Fibroblast of skin of scalp (primary cell): ENCODE measurements at places on chromosomes 3 and 15.

DNA sequence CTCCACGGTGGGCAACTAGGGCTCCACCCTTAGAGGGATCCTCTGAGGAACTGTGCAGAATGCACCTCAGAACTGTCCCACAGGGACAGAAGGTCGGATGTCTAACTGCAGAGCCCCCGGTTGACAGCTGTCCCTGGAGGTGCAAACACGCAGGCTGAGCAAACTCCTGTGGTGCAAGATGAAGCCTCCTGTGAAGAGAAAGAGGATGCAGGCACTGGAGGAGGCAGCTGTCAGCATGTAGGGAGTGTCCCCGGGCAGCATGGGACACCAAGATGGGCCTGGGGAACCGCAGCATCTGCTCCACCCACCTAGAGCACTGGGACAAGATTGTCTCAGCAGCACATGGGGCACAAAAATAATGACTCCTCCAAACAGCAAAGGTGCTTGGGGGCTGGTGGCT, 258.9 kb downstream of the ABHD5 start:
- no peak for DNase-seq

DNA sequence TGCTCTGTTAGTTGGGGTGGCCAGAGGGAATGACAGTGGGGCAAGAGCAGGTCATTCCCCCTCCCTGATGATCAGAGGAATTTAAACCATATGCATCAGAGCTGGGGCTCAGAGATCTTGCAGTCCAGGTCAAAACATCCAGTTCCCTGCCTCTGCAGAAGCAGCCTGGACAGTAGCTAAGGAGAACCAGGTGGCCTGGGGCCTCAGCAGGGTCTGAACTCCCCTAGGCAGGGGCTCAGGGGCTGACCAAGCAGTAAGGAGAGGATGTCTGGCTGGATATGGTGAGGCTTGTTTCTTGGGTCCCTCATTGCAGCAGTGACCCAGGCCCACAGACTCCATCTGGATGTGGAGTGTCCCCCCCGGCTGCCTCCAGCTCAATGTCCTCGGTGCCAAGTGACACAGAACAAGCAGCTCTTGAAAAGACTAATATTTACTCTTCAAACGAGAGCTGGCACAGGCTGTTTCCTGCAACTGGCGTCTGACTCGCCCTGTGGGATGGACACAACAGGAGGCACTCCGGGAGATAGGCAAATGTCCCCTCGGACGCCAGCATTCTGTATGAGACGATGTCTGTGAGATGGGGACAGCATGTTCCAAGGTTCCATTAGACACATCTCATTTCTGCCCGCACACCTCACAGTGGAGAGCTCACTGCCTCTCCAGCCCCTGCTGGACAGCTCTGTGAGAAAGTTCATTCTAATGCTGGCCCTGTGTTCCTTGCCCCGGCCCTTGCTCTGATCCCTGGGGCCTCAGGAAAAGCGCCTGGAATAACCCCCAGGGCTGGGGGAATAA, 37.1 kb downstream of the SEC22C start:
- DNase-seq, result no peak

DNA sequence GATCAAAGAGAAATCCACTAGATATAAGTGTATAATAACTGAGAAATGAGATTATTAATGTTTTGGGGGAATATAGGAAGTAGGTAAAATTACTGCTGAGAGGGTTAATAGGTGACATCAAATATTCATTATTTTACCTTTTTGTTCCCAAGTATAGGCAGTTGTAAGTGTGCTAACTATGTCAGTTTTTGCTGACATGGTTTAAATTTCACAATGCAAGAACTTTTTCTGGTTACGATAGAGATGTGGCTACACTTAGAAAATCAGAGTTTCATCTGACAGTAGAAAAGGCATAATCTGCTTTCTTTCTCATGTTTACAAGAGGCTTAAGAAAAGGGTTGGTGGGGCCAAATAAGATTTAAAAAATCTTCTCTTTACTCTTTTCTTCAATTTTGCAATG, 235.0 kb upstream of the DPPA4 start:
- no peak for DNase-seq

DNA sequence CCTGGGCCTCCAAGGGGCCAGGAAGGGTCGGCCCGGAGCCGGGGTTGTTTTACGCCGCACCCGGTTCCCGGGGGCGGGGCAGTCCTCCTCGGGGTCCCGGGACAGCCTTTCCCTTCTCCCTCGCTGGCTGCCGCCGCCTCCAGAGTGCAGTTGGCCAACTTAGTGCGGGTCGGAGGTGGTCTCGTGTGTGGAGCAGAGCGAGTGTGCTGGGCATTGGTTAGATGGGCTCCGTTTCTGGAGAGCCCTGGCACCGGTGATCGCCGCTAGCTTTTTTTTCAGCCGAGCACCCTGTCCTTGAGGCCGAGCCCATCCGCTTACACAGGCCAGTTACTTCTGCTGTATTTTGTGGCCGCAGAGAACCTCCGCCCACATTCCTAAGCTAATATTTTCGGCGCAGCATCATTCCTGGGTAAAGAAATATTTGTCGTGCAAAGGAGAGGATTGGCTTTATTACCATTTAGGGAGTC, 585 bp downstream of the KIF23 start:
- peak; percentile 97 for DNase-seq

- DNase-seq, result peak; percentile 29
These were observed 71.5 kb upstream of the FILIP1L start for GRCh38 chr3:100185847-100186246.

DNA sequence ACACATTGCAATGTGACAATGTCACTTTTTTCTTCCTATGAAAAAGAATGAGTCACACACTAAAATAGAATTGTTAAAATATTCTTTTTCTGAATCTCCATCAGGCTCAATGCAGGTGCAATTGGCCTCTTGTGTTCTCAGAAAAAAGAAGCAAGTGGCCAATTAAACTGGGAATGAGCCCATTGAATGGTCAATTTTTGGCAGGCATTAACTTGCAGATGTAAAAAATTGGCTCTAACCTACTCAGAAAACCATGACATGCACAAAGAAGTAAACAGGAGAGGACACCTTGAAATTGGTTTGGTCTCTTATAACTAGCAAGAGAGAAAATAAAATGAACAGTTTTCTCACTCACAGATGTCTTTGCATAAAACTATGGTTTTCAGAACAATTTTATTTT, 820.8 kb downstream of the TBL1XR1 start:
- no peak for DNase-seq

DNA sequence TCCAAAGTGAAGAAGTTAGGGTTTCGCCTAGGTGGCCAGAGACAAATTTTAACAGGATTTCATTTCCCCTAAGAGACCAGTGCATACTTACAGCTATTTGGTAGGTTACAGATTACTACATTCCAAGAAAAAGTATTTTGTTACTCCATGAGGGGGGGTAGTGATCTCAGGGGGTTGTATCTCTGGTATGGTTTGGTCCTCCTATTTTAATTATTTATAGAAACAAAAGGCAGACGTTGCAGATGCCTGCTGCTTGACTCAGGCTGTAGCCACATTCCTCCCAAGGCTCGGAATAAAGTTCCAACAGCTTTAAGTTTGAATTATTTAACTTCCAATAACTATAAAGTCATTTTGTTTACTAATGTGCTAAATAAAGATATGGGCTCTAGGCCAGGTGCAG, 1.3 kb upstream of the TRIM59 start:
- DNase-seq, result peak; percentile 97

DNA sequence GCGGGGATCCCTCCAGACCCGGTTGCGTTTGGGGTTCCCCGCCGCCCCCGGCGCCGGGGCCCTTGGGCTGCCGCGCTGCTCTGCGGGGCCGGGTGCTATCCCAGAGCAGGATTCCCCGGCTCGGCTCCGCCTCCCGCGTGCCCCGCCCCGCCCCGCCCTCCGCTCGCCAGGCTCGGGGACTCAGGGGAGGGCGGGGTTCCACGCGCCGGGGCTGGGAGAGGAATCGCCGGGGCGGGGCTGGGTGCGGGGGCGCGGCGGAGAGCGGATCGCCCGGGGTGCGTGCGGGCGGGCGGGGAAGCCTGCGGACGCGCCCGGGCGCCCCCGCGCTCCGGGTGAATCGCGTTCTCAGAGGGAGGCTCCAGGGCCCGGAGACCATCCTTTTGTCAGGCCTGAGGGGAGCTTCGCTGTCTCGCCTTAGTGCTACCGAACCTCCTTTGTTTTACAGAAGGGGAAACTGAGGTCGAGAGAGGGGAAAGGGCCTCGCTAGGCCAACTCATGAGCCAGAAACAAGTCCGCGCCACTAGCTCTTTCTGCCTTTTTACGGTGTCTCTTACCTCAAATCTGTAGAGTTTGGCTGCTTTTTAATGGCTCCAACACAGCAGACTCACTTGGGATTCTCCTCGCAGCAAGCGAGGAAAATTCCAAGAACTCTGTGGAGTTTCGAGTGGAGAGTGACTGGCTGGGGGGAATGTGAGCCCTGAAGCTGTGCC, at the start of gene TMEM158:
Gene TMEM158, minus strand, starts transcription at position 82 of the 710 bp plus-strand sequence. CDS start 260 bp downstream, outside the sequence.
- peak; percentile 78 for DNase-seq

DNA sequence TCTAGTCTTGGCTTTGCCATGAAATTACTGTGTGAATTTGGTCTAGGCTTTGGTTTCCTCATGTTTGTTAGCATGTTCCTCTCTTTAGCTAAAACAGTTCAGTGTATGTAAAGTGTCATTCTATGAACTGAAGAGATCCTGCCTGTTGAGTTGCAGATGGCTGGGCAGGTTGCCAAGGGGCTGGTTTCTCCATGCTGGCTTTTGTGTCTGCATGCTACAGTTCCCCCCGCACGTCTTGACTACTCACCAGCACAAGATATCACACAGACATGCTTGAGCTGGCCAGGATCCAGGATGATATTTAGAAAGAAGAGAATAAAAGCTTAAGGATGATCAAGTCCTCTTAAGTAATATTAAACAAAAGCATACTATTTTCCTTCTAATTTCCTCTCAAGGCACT, 90.2 kb downstream of the CERS3 start:
- DNase-seq, result peak; percentile 50

DNA sequence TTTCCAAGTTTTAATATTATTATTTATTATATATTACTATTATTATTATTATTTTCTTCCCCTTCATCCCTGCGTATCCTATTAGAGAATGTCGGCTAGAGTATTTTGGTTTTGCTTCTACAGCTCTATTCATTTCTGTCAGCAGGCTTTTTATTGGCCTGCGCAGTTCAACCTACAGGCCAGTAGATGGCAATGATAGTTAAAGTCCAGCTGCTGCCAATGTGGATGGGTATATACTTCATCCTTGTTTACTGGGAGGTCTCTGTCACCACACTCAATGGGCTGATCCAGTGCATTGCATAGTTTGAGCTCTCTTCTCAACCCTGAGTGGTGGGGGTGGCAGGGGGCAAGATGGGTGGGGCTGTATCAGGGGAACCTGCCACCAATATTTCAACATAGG, 799.8 kb downstream of the NSUN3 start:
- DNase-seq, result peak; percentile 18

GRCh38 chr3:162602619-162603018, 1106.0 kb downstream of the OTOL1 start:
- DNase-seq, result no peak

DNA sequence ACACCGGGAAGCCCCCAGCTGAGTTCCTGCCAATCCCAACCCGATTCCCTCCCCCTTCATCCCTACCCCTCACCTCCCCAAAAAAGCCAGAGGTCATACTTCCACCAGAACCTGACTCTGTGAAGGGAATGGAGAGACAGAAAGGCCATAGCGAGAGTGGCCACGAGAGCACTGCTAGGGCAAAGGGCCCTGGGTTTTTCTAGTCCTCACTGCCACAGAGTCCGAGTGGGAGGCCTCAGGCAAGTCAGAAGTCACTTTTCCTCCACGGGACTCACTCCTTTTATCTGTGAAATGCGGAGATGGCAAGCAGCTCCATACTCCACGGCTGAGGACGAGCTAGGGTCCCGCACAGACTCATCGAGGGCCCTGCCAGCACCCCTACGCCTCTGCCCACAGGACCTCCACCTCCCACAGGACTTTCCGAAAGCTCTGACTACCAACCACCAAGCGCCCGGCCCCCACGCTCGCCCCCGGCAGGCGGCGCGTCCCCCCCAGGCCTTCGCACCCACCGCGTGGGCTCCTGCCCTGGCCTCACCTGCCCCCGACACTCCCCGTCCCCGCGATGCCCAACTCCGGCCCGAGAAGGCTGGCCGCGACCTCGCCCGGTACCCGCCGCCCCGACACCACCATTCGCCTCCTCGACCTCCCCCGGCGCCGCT, 792 bp downstream of the ATP13A3 start:
- no peak for DNase-seq

DNA sequence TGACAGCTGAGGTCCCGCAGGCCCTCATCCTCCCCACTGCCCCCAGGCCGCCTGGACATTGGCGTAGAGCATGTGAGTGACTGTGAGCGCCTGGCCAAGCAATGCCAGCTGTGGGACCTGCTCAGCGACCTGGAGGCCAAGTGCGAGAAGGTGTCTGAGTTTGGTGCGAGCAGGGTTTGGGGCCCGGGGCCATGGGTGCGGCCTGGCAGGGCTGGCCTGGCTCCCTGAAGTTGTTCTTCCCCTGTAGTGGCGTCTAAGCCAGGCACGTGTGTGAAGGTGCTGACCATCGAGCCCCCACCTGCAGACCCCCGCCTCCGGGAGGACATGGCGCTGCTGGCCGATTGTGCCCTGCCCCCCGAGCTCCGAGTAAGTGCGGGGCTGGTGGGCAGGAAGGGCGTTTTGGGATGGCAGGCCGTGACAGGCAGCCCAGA, 4.2 kb downstream of the ABTB1 start:
- no peak for DNase-seq

GRCh38 chr3:69784954-69785514, 45.8 kb downstream of the MITF start:
- peak; percentile 77 for DNase-seq

- DNase-seq, result no peak
These were observed 412.3 kb downstream of the OXSM start for GRCh38 chr3:26202169-26202568.

- DNase-seq, result no peak
These were observed 32.3 kb downstream of the MYO1E start for GRCh38 chr15:59340325-59340724.

DNA sequence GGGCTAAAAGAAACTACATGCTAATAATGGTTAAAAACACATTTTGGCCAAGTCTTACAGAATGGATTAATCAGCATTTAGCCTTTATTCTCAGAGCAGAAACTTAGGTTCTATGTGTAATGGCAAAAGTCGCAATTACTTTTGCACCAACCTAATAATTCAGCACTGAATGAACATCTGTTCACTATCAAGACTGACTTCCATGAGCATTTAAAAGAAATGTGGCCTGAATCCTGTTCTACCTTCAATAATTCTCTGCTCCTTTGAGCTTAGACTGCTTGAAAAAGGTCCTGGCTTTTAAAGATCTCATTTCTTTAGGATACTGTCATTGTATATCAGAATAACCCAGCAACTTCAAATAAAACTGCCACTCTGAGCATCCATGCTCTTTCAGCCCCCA, 145.9 kb downstream of the PDZRN3 start:
- no peak for DNase-seq

DNA sequence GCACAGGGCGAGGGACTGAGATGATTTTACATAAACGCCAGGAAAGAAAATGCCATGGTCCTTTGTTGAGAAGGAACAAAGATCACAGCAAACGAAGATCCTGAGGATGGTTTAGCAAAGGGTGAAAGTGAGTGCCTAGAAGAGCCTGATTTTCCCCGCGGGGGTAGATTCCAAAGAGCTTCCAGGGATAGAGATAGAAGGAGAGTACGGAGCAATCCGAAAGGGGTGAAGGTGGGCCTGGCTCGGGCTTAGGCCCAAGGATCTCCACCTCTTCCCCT, 977 bp downstream of the CDC25A start:
- DNase-seq, result no peak
